SW480 (cell line): ENCODE measurements at places on chromosomes 4 and X.

DNA sequence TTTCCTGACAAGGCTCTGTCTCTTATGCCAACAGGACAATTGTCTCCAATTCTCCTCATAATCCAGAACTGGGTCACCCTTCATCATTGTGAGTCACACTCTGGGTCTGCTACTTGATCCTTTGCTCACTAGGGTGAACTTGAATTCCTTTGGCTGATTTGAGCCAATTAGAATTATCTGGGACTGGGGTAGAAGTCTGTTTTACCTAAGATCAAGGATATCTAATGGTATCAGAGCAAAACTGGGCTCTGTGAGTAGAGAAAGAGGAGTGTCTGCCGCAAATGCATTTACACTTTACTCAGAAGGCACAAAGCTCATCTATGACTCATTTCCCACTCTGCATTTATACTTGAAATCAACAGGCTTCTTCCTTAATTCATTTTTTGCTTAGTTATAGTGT, 72.6 kb downstream of the PITX2 start:
- no peak for DNase-seq

GRCh38 chr4:133146574-133147241, 2.4 kb upstream of the PCDH10 start:
- no peak for DNase-seq

DNA sequence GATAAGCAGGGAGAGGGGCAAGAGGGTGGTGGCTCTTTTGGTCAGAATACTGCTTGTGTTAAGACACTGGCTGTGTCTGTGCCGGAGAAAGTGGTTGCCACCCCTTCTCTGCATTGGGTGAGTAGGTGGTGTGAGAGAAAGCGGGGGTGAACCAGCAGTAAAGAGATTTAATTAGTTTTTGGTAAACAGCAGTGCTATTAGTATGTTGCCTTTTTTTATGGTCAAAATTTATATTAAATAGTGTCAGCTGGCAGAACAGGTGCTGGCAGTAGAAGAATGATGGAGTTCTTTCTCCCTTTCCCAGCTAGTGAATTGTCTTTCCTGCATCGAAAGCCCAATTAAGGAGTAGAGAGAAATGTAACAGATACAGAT, 181.6 kb downstream of the LARP7 start:
- peak; percentile 27 for DNase-seq

GRCh38 chr4:145071560-145071959, 26.4 kb downstream of the ANAPC10 start:
- DNase-seq, result no peak

GRCh38 chrX:69260169-69260568, 94.9 kb upstream of the PJA1 start:
- no peak for DNase-seq

DNA sequence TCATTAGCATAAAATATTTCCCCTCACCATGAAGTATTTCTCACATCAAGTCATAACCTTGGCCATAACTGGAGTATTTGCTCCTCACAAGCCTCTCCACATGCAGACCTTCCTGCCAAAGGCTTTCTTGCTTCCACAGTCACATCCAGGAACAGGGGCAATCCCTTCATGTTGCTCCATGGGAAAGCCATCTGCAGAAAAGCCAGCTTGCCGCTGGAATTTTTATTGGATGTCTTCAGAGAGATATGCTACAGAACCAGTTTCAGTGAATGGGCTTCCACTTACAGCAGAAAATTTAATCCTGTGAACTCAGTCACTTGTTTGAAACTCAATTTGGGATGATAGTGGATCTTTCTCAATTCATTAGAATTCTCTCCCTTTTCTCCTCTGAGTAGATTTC, 3.2 kb upstream of the CDKN2AIP start:
- DNase-seq, result no peak

DNA sequence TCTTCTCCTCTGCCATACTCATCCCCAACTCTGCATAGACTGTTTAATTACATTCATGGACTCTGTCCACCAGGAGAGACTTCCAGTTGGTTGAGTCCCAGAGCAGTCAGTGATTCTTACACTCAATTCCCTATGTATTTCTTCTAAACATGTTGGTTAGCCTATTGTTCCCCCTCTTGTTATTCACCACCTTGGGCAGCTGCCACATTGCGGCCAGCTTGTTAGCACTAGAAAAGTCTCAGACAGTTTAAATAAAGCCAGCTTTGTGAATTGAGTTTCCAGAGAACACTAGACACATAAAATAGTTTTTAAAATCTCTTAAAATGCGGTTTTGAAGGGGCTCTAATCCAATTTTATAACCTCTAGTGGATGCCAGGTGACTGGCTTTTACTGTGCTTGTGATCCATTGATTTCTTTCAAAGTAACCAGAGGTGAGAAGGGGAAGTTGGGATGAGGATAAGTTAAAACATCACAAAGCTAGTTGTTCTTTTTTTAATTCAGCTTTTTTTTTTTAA, 827.7 kb downstream of the FSTL5 start:
- DNase-seq, result no peak

- DNase-seq, result no peak
Observed at GRCh38 chrX:95762716-95763115, 921.9 kb upstream of the DIAPH2 start.

- DNase-seq, result no peak
Observed at GRCh38 chrX:53544936-53545335, 110.8 kb upstream of the HSD17B10 start.

GRCh38 chr4:109232681-109233080, 69.8 kb downstream of the COL25A1 start:
- no peak for DNase-seq

GRCh38 chr4:1571165-1572009, 112.7 kb downstream of the FAM53A start:
- DNase-seq, result no peak

DNA sequence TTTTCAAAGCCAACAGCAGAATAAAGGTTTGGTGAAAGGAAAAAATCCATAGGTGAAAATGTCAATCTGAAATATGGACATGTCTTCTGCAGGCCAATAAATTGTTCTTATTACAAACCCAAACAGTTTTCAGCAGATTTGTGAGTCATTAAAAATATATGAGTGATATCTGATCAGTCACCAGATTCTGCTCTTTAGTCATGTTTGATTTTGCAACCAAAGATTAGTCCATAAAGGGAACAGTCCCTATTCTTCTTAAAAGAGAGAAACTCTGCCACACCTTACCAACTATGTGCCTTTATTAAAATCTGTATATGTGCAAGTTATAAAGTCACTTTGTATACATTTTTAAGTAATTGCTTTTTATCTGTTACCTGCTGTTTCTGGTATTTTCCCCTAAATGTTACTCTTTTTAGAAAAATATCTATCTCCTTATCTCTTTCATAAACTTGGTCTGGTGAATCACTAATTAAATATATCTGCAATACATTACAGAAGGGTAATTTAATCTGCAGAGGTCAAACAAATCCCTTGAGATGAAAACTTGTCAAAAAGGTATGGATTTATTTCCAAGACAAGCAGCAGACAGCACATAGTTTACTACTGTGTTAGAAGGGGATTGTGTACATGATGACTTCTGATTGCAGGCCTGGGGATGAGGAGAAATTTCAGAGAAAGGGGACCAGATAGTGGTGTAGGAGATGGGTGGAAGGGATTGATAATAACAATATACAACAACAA, 322.9 kb upstream of the NWD2 start:
- no peak for DNase-seq

- no peak for DNase-seq
Observed at GRCh38 chr4:103092245-103092644, 7.4 kb downstream of the BDH2 start.

DNA sequence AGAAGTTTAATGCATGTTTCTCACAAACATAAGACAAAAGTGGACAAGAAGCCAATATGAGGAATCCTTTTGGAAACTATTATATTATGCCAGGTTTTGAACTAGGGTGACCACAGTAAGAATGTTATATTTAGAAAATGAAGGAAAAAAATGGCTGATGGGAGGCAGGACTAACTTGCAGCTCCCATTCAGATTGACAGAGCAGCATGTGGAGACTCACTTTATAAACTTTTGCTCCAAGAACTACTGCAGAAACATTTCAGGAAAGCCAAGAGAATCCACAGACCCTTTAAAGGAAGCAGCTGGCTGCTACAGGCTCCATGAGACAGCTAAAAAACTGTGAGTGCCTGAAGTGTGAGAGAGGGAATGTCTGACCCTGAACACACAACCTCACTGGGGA, 738.6 kb upstream of the GRIA3 start:
- no peak for DNase-seq

GRCh38 chrX:40102393-40103381, 4.9 kb upstream of the BCOR start:
- no peak for DNase-seq

GRCh38 chr4:17168571-17168970, 270.1 kb upstream of the LDB2 start:
- peak; percentile 33 for DNase-seq

GRCh38 chr4:82789025-82789776, 9.4 kb downstream of the SCD5 start:
- DNase-seq, result no peak

- DNase-seq, result no peak
Observed at GRCh38 chrX:69021141-69021960, 143.9 kb downstream of the PJA1 start.

GRCh38 chr4:118774989-118775388, 60.9 kb downstream of the SEC24D start:
- DNase-seq, result peak; percentile 17

DNA sequence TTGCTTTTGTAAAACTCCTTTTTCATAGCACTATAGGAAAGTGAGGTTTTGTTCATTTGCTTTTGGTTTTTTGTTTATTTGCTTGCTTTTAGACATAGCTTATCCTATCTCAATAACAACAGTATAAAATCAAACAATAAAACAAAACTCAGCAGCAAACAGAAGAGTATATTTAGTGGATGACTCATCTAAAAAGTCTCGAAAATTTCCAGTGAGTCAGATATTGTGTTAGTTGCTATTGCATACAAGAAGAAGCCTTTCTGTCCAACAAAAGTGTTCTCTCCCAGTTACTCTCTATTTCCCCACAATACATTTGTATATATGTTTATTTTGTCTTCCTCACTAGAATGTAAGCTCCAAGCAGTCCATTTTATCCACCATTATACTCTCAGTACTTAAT, 36.0 kb upstream of the NPNT start:
- DNase-seq, result no peak

DNA sequence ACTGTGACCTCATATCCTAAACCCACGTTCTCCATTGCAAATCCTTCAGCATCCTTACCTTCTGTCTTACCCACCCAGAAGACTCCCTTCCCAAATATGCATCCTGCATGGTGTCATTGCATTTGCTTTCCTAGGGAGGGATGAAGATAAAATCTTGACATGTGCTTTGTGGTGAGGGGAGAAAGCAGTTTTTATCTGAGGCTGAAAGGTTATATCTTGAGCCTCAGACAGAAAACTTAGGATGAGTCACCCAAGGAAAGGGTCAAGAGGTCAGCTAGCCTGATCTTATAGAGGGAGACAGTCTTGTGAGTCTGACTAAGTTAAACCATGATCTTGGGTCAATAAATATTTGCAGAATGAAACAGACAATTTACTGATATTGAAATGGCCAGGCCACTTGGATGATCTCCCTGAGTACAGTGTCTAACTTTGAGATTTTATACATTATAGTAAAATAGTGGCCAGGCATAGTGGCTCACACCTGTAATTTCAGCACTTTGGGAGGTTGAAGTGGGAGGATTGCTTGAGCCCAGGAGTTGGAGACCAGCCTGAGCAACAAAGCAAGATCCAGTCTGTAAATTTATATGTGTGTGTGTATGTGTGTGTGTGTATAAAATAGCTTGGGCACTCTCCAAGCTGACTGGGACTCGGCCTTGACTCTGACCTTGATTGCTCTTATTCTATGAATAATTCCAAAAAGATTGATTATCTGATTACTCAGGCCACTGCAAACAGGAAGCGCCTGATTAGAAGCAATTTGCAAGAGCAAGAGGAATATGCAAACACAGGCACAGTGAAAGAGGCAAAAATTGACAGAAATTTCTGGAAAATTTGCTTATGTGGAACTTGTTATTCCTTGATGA, 15.4 kb upstream of the FAM9C start:
- no peak for DNase-seq

GRCh38 chr4:143616771-143617170, 83.7 kb downstream of the FREM3 start:
- DNase-seq, result peak; percentile 88

GRCh38 chrX:104749951-104750610, 184.1 kb downstream of the IL1RAPL2 start:
- no peak for DNase-seq

- no peak for DNase-seq
Observed at GRCh38 chr4:33086331-33086925, 2366.3 kb downstream of the PCDH7 start.

DNA sequence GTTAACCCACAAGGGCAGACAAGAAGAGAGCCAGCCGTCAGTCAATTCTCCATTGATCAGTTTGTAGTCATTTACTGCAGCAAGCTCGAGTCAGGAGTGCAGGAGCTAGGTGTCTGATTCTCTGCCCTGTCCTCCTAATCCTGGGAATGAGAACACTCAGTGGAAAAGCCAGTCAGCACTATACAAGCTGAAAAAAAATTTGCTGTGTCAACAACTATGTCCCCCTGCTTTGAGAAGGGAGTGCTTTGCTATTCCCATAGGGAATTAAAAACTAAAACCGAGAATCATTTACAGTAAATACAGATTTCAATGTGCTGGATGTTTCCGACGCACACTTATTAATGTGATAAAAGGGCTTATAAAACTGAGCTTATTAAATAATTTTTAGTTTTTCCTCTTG, 84.2 kb downstream of the GRIA2 start:
- no peak for DNase-seq

DNA sequence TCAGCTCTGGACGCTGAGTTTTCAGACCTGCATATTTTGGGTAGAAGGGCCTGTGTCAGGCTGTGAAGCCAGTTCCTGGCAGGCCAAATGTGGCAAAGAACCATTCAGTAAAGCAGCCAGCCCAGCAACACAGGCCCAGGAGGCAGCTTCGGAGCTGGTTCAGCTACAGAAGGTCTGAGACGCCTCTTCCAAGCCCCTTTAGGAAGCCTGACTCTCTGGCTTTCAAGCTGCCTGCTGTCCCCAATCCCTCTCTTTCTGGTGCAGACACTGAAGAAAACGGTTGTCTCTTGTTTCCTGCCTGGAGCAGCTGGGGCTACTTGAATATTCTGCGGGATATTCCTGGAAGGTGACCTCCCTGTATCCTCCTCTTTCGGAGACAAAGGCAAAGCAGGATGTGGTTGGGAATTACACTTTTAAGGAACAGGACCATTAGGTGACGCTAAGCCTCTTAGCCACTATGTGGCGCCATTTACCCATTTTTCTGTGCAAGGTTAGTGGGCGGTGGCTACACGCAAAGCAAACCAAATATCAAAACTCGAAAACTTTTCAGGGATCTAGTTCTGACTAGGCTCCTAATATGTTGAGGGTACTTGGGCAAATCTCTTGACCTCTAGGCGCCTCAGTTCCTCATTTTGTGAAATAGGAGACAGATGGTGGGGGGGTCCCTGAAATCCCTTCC, 47.2 kb upstream of the LAS1L start:
- peak; percentile 51 for DNase-seq

DNA sequence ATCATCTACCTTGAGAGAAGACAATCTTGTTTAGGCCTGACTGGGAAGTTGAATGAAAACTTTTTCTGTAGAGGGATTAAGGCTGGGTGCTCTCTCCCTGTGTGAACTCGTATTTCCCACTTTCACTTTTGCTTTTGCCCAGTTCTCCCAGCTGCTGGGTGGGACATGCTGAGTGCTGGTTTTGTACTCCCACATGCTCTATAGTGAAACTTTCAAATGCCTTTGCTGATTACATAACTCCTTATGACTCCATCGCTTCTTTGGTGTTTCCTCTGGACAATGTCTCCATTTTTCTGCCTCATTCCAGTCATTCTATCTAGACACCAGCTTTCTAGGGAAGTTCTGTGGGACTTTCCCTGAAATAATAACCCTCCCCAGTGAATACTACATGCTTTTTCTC, 100.5 kb downstream of the CLNK start:
- DNase-seq, result peak; percentile 66

- no peak for DNase-seq
Observed at GRCh38 chr4:86089781-86090323, 270.0 kb downstream of the MAPK10 start.
